Left colon (tissue), 2 donors: ENCODE measurements at places on chromosomes 4 and X. TPM values are rescaled to one million over a fixed set of nuclear protein-coding genes. Genes with fewer than 3 reads are reported as not detected.

SPANXN3 gene
- not detected for total RNA-seq

- no peak for DNase-seq
Observed at GRCh38 chrX:110248578-110248977, 69.3 kb downstream of the AMMECR1 start.

BTC gene
- total RNA-seq: 7.2 TPM

DIPK2B gene
- total RNA-seq: 3.0 TPM

HEPH gene
- 301 TPM for total RNA-seq

DACH2 gene
- total RNA-seq: not detected

- DNase-seq: no peak
Observed at GRCh38 chrX:109783701-109784079, 50.6 kb upstream of the ACSL4 start.

- no peak for DNase-seq
Observed at GRCh38 chr4:8350352-8350751, 80.8 kb downstream of the HTRA3 start.

- DNase-seq: no peak
Observed at GRCh38 chr4:47349326-47349725, 114.2 kb downstream of the COMMD8 start.

GRCh38 chr4:45006078-45006477, 279.7 kb upstream of the GNPDA2 start:
- DNase-seq: no peak

DNA sequence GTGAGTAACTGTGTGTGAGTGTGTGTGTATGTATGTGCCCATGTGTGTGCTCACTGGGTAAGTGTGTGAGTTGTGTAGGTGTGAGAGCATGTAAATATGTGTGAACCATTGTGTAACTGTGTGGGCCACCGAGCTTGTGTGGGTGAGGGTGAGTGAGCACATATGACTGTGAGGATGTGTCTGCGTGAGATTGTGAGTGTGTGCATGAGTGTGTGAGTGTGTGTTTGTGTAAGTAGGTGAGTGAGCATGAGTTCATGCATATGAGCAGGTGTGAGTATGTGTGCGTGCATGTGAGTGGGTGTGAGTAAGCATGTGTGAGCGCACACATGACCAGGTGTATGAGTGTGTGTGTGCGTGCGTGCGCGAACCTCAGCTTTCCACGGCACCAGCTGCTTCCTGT, 1.4 kb upstream of the ATP2B3 start:
- DNase-seq: no peak

GPC3 gene
- total RNA-seq: 2.6 TPM

EFNB1 gene
- total RNA-seq: 80.0 TPM

GRCh38 chrX:38489341-38489740, 72.0 kb upstream of the TSPAN7 start:
- DNase-seq: no peak

- DNase-seq: no peak
Observed at GRCh38 chr4:183807420-183808096, 97.5 kb upstream of the STOX2 start.

DNA sequence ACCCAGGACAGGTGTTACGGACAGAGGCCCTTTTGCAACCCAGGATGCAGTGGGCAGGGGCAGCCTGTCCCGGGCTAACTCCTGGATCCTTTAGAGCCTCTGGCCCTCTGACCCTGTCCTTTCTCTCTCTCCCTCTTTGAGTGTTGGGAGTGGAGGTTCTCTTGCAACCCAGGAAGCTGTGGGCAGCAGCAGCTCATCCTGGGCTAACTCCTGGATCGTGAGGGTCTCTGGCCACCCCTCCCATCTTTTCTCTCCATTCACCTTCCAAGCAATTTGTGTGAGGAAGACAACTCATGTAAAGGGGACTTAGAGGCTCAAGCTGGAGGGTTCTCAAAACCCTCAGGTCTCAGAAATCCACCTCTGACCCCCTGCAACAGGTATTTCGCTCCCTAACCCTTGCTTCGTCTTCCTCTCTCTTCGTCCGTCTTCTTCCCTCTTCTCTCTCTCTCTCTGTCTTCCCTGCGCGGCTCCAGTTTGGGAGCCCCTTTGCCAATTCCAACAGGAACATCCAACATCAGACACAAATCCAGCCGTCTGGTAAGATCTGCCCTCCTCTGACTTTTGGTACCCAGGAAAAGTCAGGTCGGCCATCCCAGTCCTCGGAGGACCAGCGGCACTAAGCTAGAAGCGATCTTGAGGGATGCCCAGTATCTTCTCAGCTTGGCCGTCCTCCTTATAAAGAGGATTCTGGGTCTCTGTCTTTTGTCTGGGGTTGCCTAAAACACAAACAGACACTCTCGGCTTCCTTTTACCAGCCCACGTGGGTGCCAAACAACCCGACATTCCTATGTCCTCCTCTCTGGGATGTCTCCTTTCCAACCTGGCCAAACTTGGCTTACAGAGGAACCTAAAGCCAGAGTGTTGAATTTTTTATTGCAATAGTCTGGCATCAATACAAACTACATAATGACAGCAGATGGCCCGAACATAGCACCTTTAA, 7.9 kb downstream of the ASMTL start:
- DNase-seq: no peak

GRCh38 chr4:17098401-17098800, 200.0 kb upstream of the LDB2 start:
- no peak for DNase-seq

DNA sequence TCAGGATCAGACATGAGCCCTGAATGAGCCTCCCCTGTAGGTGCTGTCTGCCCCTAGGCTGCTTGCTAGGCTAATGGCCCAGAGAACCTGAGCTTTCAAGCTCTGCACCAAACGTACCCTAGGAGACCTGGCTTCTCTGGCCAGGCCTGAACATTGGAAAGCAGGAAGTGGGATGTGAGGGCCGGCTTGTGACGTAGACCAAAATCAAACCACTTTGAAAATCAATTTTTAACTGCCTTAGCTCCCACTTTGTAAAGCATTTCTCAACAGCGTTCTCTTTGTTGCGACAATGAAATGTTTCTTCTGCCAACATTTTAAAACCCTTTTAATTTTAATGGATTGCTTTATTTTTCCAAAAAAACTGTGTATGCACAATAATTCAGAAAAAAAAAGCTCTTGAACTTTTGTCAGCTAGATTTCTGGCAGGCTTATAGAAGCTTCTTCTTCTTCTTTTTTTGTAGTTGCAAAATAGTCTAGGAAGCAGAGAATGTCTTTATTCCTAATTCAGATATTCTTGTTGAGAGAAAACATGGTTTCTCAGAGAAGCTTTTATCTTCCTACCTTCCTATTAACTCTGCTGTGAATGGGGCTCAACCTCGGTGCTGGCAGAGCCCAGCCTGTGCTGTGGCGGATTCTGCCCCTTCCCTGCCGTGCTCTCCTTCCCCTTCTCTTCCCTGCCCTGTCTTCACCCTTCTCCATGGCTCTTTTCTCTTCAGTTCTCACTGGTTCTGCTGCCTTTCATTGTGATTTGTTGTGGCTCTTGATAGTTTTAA, 145.2 kb upstream of the SFRP2 start:
- no peak for DNase-seq

DNA sequence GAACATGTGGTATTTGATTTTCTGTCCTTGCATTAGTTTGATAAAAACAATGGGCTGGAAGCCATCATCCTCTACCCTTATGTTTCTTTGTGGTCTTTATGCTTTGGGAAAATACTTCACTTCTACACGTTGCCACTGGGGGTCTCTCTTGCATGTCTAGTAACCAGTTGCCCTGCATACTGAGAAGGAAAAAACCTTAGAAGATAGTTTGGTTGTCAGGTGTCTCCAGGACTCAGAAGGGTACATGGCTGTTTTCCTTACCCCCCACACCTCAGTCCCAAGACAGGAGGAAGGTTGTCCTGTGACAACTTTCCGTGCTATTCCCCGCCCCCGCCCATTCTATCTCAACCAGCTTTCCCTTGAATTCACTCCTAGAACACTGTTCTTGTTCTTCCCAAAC, 62.1 kb upstream of the LANCL3 start:
- DNase-seq: no peak

DNA sequence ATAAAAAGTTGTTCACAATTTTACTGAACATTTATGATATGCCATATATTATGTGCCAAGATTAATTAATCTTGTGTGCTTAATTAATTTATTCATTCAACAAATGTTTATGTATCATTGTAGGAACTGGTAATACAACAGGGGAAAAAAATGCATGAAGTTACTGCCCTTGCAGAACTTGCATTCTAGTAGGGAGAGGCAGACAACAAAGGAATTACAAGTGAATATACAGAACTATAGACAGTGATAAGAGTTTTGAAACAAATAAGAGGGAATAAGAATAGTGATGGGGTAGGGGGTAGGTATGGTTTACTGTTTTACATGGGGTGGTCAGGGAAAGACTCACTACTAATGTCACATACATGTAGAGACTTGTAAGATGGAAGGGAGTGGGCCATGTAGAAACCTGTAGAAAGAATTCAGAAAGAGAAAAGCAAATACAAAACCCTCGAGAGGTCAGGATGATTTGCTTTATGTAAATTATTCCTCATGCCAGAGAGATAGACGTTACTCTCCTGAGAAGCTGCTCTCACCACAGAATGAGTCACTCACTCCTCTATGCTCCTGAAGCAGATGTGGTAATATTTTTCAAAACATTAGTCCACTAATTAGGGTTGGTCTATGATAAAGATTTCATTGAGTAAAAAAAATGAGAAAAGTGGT, 855.0 kb upstream of the GRID2 start:
- no peak for DNase-seq

GRCh38 chr4:69858690-69859089, 1.3 kb downstream of the SULT1E1 start:
- no peak for DNase-seq

DNA sequence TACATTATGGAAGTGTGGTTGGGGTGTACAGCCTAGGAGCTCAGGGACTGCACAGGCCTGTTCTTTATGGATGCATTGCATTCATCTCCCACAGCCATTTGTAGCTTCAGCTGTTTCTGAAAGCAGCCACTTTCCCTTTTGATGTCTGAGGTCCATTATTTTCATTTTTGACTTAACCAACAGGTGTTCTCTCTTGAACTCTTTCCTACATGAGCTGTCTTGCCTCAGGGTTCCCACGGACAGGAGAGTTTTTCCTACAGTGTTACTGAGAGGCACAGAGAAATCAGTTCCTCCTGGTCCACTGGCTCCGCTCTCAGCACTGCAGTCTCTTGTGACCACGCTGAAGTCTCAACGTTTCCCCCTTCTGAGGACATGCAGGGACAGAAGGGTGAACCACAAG, 87.2 kb downstream of the RASL11B start:
- no peak for DNase-seq

DNA sequence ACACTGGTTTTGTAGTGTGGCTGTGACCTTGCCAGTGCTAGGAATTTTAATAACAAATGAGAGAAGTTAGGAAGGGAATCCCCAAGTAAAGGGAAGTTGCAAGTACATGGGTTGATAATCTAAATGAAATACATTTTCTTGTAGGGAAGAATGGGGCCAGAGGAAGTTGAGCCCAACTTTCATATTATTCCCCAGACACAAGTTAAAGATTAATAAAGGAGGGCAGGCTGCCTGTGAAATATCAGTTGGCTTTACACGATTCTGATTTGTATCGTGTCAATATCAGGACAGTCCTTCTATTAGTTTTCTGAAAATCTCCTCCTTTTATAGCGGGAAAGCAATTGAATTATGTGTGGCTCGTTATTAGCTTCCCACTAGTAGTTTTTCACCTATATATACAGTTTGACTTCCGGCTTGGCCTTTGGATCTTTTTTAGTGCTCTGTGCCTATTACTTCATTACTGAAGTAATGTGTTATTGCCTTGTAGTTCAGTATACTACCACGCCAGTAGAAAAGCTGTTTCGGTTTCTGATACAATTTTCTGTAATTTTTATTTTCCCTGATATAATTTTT, 1.7 kb downstream of the PDLIM5 start:
- DNase-seq: no peak

MAML3 gene
- total RNA-seq: 14.6 TPM

DNA sequence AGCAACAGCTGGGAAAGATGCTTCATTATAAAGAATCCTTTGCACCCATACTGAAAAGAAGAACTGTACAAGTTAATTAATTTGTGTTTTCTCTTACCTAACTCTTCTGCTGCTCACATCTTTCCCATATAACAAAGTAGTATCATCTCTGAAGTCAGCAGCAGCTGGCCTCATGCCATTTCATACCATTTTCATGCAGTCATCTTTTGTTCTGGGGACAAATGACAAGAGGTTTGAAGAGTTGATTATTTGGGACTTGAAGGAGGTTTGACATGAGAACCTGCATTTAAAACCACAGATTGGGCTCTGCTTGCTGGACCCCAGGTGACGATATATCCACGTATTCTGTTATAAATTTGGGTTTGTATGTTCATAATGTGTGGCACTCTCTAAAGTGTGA, 430.3 kb downstream of the SPRY1 start:
- DNase-seq: no peak

- DNase-seq: no peak
Observed at GRCh38 chr4:7020856-7021255, 22.3 kb upstream of the TADA2B start.
